ENCODE measurements at places on chromosomes 4 and X.

DNA sequence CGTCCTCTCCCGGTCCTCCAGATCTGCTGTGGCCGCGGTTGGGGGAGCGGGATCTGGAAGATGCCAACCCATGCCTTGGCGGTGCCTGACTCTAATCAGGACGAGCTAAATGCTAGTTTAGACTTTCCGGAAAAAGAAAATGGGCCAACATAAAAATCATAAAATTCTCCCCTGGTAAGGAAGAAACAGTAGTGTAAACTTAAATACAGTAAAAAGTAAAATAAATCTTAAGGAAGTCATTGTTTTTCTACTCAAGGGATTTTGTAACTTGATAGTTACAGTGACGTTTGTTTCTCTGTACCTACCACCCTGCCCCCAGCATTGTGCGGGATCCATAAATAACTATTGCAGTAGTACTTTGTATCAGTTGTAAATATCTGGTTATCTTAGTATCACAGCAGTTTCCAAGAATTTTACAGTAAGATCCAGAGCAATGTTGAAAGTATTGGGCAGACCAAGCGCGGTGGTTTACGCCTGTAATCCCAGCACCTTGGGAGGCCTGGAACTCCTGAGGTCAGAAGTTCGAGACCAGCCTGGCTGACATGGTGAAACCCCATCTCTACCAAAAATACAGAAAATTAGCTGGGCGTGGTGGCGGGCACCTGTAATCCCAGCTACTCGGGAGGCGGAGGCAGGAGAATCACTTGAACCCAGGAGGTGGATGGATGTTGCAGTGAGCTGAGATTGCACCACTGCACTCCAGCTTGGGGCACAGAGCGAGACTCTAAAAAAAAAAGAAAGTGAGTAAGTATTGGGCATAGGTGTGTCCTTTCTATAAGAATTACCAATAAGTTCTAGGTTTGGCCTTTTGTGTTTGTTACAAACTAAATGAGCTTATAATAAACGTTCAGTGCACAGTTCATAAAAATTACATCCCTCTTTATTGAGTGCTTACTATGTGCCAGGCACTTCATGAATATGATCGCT lies 1.0 kb upstream of the PLA2G12A start:
- DNase-seq, result no peak

- DNase-seq, result no peak
Observed at GRCh38 chr4:132991111-132991510, 158.0 kb upstream of the PCDH10 start.

GRCh38 chr4:57077550-57078343 lies 32.4 kb downstream of the IGFBP7 start:
- no peak for DNase-seq

DNA sequence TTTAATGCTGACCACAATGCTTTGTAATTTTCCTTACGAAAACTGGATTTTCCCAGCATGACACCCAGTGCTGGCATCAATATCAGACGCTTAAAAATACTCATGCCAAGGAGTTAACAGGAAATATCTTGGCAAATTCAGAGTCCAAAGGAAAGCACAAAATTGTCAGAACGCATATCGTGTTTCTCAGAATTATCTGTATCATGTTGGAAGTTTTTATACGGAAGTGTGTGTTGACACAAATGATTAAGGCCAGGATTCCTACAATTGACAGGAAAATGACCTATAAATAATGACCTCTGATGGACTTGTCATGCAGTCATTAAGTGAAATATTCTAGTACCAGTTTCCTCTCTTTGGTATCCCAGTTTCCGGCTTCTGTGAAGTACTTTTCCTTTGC lies 132.1 kb upstream of the TLL1 start:
- no peak for DNase-seq

- DNase-seq, result no peak
Observed at GRCh38 chr4:38009421-38009820, 49.2 kb downstream of the PTTG2 start.

DNA sequence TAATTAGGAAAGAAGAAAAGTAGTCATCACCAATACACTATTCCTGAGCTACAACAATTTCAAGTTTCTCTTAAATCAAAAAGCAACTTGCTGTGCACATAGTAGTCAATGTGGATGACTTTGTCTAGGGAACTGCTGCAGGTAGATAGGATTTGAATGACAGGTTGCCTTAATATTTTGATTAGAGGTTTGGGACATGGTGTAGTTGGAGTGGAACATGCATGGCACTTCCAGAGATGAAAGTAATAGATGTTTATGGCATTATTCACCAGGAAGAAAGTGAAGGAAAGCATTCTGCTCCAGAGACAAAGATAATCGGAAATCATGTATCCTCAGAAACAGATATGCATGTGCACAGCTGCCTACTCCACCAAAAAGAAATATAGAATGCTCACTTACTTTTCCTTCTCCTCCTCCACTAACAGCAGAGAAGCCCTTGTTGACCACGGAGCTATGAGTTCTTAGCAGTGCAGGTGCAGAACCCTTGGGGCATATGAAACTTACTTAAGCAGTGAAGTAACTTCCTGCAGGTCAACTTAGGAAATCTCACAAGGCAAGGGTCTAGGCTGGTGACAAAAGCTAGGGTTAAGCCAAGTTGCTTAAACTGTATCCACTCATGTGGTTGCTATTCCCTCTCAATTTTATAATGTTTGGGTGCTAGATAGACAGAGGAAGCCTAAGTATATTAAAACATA lies 390.8 kb downstream of the HNRNPD start:
- DNase-seq, result no peak

DNA sequence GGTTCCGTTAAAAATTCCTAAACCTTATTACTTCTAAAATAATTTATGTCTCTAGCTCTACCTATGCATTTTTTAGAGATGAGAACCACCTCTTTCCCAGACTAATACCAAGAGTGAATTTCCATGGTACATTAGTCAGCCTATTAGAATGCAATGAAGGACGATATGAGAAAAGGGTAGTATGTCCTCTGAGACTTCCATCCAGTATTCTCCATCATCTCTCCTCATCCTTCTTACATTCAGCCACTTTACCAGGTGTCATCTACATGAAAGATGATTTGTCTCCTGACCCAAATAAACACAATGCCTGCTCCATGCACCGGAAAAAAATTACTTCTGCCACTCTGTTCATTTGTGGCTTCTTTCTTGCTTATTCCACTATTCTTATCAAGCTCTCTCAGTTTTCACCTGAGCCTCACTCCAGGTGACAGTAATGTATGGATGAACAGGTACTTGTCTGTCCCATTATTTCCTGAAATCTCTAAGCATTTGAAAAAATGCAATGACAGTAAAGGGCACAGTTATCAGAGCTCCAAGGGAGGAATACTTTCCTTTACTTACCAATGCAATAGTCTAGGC lies 97.9 kb downstream of the MAB21L2 start:
- DNase-seq, result no peak

DNA sequence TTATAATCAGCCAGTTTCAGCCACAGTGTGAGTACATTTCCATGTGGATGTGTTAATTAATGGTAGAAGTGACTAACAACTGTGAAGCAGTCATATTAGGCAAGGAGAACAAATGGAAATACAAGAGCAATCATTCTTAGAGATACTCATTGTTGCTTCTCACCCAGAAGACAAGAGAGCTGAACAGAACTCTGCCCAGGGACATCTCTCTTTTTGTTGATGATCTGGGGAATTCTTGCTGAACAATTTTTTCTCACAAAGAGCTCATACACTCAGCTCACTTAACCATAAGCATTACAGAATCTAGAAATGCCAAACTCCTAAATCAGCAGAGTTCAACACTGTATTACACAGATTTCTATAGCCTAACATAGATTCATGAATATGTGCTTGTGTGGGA lies 150.1 kb downstream of the COMMD8 start:
- no peak for DNase-seq

- no peak for DNase-seq
Observed at GRCh38 chrX:68415316-68415715, 18.0 kb downstream of the OPHN1 start.

DNA sequence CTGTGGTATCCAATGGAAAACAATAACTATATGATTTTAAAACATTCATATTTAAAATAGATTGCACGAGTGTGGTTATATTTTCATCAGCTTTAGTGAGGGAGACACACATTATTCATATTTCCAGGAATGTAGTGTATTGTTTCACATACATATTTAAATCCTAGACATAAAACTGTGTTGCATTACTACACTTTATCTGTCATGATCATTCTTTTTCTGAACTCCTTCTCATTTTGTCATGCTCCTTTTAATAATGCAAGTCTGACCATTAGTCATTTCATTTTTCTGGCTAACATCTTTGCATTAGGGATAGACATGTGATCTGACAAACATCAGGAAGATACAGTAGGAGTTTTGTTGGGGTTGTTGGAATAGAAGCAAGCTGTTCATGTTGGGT lies 1382.7 kb downstream of the PCDH7 start:
- no peak for DNase-seq

DNA sequence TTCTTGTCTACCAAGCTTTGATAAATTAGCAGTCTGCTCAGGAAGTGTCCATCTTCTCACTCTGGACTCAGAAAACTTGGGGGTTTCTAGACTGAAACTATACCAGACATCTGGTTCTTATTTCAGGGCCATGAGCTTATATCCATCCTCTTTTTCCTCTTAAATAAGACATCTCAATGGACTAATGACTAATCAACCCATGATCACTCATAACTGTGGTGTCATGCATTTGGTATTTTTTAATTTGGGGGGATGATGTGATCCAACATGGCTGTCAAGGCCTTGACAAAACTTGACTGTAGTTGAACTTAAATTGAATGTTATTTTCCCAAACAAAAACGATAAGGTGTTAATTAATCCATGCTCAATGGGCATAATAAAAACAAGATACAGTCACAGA lies 87.8 kb downstream of the GPRASP3 start:
- DNase-seq, result no peak

- no peak for DNase-seq
Observed at GRCh38 chr4:150038335-150039076, 39.7 kb upstream of the DCLK2 start.

GRCh38 chr4:55765070-55765469 lies 54.5 kb upstream of the EXOC1L start:
- no peak for DNase-seq

- DNase-seq, result no peak
Observed at GRCh38 chrX:154738011-154738738, 12.7 kb downstream of the GAB3 start.

DNA sequence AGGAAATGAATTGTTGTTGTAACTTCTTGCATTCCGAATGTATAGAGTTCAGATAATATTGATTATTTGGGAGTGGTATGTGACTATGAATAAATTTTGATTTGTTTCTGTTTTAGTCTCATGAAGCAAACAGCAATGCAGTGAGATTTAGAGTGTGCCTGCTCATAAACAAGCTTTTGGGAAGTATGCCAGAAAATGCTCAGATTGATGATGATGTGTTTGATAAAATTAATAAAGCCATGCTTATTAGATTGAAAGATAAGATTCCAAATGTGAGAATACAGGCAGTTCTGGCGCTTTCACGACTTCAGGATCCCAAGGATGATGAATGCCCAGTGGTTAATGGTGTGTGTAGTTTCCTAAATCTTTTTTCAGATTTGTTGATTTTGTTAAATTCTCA lies 2.0 kb downstream of the NCAPG start:
- no peak for DNase-seq
